ENCODE measurements at places on chromosomes 7 and 10. TPM values are rescaled to one million over a fixed set of nuclear protein-coding genes. Genes with fewer than 3 reads are reported as not detected.

Gene CTAGE6
- 2.8 TPM for total RNA-seq

DNA sequence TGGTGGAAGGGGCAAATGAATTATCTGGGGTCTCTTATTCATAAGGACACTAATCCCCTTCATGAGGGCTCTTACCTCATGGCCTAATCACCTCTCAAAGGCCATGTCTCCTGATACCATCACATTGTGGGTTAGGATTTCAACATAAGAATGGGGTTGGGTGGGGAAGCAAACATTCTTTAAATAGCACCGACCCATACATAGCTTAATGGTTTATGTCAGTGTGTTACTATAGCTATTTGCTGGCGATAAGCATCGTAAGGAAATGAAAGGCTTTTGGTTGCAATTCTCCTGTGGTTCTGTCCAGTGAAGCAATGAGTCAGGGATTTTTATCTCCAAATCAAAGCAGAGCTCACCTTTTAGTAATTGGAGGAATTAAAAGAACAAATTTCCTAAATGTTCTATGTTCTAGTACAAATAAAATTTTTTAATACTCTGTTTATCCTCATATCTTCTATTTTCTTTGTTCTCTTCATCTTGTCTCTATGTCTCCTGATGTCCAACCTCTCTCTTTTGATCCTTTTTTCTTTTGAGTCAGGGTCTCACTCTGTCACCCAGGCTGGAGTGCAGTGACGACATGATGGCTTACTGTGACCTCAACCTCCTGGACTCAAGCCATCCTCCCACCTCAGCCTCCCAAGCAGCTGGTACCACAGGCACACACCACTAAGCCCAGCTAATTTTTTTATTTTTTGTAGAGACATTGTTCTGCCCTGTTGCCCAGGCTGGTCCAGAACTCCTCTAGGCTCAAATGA lies 57.0 kb upstream of the GLCCI1 start:
- DNase-seq, result no peak

GRCh38 chr7:158424531-158424930 lies 163.1 kb downstream of the PTPRN2 start:
- DNase-seq, result no peak

- no peak for DNase-seq
These were observed 38.0 kb downstream of the UBE3C start for GRCh38 chr7:157176771-157177170.

Gene TMEM26
- not detected for total RNA-seq

DNA sequence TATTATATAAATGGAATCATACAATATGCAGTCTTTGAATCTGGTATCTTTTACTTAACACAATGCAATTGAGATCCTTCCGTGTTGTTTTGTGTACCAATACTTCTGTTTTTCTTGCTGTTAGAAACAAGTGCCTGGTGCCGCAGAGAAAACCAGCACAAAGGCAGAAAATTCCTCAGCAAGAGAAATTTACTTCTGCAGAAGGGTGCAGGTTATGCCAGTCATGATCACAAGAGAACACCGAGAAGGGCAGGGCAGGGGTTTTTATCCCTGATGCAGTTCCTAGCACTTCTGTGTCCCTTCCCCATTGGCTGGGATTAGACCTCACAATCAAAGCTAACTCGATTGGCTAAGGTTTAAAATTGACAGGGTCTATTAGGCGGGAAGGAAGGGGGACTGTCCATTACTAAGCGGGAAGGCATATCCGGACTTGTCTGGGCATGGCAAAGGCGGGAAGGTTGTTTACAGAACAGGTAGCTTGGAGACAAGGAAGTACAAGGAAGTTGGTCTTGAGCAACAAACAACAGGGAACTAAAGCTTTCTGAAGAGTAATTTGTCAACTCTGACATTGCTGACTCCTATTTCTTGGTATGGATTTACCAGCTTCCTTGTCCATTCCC lies 2.4 kb upstream of the ZNF33B start:
- no peak for DNase-seq

DNA sequence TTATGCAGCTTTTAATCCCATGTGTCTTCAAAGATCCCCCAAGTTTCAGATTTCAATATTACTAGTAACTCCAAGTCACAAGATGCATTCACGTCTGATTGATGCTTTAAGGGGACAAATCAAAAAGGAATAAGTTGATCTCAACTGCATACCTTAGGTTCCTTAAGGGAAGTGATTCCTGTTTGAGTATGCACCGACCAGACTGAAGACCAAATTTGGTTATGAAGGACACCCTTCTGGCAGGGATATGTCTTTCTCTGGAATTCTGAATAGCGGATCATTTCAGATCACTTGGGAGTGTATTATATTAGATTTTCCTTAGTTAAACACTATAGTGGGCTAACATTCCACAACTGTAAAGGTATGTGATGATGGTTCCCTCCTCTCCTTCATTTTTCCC lies 4.3 kb downstream of the KIF5B start:
- no peak for DNase-seq

DNA sequence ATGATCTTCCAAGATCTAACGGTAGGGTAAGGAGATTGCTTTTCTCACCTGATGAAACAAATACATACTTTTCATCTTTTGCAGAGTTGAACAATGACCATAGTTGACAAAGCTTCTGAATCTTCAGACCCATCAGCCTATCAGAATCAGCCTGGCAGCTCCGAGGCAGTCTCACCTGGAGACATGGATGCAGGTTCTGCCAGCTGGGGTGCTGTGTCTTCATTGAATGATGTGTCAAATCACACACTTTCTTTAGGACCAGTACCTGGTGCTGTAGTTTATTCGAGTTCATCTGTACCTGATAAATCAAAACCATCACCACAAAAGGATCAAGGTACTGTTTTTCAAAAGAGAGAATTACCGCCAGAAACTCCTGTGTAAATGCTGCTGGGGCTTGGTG lies 79.9 kb downstream of the ANKRD61 start:
- no peak for DNase-seq

Gene ERV3-1
- 14.4 TPM for total RNA-seq

Gene ABCB4
- 0.69 TPM for total RNA-seq

- no peak for DNase-seq
These were observed 99.4 kb upstream of the EFCAB10 start for GRCh38 chr7:105680505-105681187.

GRCh38 chr7:129828989-129829736 lies 123.6 kb downstream of the UBE2H start:
- DNase-seq, result peak; percentile 69

DNA sequence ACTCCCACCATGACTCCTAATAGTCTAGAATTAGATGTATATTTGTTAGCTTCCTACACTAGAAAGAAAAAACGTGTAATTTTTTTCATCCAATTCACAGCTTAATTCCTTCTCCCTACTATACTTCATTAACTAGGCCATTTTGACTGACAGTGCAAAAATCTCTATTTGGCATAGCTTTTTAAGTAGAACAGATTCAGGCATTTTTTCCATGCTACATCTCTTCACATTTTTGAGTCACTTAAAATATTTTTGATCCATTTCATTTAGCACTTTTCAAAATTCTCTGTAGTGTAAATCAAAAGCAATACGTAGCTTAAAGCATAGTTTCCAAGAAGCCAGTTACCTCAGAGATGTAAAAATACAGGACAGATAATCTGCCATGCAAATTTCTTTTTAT lies 391.1 kb upstream of the NPVF start:
- DNase-seq, result no peak

DNA sequence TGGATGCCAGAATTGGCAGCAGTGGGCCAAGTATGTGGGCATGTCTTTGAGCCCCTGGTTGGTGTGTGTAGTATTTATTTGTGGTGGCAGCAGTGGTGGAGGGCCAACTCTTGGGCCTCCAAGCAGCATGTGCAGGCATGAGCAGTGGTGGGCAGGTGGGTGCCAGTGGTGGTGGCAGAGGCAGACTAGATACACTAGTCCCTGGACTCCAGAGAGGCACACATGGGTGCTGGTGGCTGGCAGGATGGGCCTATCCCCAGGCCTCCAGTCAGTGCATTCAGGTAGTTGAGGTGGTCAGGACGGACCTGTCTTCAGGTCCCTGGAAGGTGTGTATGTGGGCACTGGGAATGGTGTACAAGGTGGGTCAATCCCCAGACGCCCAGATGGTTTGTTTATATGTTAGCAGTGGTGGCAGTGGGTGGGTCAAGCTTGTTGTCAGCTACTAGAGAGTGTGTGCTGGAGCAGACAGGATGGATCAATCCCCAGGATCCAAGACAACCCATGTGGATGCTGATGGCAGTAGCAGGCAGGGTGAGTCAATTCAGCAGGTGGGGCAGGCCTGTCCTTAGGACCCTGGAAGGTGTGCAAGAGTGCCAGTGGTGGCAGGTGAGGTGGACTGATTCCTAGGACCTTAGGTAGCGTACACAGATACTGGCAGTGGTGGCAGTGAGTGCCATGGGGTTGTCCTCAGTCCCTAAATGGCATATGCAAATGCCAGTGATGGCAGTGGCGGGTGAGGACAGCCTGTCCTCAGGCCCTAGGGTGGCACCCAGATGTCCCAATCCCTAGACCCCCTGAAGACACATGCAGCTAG lies 294.3 kb downstream of the RPS24 start:
- no peak for DNase-seq

Gene SFTPA1
- not detected for total RNA-seq

- no peak for DNase-seq
These were observed 68.1 kb downstream of the GTF2IRD1 start for GRCh38 chr7:74521855-74522254.

- DNase-seq, result no peak
These were observed 14.4 kb upstream of the STARD3NL start for GRCh38 chr7:38163671-38164070.

- DNase-seq, result no peak
These were observed 91.7 kb downstream of the SLC25A40 start for GRCh38 chr7:87784424-87784823.

Gene TAC1
- 3.2 TPM for total RNA-seq

DNA sequence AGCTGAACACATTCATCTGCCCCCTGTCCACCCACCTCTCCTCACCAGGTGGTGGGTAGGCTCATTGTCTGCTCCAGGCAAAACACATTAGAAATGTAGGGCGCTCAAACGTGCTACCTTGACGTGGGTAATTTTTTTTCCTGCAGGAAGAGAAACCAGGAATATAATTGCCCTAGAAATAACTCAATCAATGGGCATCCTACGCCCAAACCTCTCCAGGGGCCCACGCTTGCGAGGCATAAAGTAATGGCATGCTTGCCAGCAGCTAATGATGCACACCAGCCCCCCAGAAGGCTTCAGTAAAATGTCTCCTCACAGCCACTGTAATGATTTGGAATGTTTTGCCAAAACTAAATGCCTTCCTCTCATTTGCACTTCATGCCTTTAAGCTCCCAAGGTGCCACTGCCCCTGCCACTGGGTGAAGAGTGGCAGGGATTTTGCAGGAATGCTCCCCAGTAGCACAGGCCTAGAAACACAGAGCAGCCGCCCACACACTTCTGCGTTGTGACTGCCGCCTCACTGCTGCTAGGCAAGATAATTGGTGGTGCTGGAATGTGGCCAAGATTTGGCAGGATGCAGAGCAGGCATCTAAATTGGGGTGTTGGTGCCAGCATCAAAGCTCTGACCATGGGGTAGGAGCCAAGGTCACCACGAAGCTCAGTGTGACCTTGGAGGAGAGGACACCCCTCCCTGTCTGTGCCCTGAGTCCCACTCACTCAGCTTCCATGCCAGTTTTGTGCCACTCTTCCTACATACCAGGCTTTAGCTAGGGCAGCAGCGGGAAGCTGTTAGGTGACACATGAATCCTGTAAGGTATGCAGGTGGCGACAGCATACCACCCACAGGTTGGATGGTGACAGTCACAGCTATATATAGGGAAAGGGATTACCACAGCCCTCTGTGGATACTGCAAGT lies 48.7 kb upstream of the PPP1R3C start:
- DNase-seq, result no peak

DNA sequence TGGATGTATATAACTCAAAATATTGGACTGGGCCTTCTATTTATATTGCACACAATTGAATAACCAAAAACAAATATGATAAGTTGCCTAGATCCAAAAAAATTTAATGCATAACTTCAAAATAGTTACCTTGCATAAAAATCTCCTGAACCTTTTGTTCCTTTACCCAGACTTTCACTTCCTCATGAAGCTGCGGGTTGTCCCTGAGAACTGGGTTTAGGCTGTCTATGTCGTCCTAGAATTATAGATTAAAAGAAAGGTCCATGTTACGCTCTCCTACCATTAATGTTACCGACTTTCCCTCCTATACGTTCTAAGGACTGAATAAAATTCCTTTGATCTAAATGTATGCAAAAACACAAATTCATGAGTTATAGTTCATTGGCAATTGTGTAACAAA lies 86.6 kb downstream of the NRBF2 start:
- no peak for DNase-seq

DNA sequence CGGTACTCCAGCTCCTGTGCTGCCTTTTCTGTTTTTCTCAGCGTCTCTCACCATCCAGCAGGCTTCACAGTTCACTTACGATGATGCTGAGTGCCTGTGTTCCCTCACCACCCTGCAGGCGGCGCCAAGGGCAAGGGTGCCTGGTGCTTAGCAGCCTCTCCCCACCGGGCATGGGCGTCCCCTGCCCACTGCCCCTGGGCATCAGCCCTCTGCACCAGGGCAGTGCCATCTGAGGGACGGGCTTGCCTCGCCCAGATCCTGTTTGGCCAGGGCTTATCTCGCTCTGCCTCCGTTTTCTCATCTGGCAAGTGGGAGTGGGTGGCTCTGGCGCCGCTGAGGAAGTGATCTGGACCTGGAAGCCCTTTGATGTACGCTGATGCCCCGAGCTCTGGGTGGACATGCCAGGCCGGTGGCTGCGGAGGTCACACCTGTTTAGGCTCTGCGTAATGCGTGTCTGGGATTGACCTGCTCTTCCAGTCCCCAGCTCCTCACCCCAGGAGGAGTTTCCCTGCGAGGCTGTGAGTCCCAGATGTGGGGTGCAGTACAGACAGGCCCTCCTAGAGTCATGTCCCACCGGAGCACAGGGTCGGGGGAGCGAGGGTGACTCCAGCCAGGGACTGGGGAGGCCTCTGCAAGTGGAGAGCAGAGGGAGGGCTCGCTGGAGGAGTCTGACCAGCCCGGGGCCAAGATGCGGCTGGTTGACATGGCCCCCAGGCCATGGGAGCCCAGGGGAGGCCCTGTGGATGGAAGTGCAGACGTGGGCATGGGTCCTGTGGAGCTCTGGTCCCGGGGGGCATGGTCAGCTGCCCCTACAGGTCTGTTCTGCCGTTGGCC lies 11.8 kb downstream of the TTYH3 start:
- DNase-seq, result no peak

- no peak for DNase-seq
These were observed 2.5 kb downstream of the KAT6B start for GRCh38 chr10:74828946-74829345.

DNA sequence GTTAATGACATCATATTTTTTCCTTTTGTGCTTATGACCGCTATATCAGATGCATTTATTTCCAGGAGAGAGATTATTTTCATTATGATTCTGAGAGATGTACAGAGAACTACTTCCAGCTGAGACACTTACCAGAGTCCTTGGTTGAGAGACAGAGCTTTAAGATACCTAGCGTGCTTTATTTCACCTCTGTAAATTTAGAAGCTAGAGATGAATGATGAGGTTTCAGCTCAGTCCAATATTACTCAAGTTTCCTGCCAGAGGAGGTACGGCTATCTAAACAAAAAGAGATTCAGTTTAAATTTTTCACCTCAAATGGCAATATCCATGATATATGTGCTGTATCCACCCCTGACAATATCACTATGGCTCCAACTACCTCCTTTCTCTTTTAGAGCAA lies 182.6 kb upstream of the FAM3C start:
- no peak for DNase-seq

Gene MYO1G
- 606 TPM for total RNA-seq
